ENCODE measurements at places on chromosomes 2 and 18. TPM values are rescaled to one million over a fixed set of nuclear protein-coding genes. Genes with fewer than 3 reads are reported as not detected.

Gene VWA3B
- not detected for total RNA-seq

Gene SEH1L
- total RNA-seq = 68.0 TPM

Gene UGT1A9
- not detected for total RNA-seq

Gene PROKR1
- total RNA-seq = not detected

Gene SEMA4C
- total RNA-seq = 14.3 TPM
